ENCODE measurements at places on chromosomes 1 and 21.
A peak's percentile ranks its signal among the peaks of the same experiment; 100 is the strongest.

DNA sequence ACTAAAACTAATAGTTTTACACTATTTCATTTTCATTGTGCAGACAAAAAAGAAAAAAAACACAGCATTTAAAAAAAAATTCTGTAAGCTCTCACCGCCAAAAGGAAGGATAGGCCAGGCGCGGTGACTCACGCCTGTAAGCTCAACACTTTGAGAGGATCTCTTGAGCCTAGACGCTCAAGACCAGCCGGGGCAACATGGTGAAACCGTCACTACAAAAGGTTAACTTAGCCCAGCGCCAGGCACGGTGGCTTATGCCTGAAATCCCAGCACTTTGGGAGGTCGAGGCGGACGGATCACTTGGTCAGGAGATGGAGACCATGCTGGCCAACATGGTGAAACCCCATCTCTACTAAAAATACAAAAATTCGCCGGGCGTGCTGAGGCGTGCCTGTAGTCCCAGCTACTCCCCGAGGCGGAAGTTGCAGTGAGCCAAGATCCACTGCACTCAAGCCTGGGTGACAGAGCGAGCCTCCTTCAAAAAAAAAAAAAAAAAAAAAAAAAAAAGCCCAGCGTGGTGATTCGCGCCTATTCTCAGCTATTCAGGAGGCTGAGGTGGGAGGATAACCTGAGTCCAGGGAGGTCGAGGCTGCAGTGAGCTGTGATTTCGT lies 14.3 kb upstream of the SPEN start:
- DNase-seq = no peak

- DNase-seq = no peak
Observed at GRCh38 chr1:163471779-163472650, 150.3 kb downstream of the NUF2 start.

DNA sequence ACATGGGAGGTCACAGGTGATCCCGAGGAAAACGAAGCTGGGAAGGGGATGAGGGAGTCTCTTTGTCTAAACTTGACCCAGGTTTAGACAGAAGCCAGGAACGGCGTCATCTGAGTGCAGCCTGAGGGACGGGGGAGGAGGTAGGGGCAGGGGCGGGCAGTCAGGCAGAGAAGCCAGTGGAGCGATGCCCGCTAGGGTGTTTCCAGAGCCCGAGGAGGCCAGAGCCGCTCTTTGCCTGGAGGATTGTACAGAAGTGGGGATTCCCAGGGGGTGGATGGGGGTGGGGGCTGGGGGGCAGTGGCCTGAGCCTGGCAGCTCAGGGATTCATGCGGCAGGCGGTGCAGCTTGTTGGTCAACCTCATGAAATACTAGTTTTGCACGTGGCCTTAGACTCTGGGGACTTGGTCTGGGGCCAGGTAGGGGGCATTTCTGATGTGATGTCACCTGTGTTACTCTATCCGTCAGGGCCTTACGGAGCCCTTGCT lies 58.4 kb downstream of the VPS26C start:
- DNase-seq = no peak

DNA sequence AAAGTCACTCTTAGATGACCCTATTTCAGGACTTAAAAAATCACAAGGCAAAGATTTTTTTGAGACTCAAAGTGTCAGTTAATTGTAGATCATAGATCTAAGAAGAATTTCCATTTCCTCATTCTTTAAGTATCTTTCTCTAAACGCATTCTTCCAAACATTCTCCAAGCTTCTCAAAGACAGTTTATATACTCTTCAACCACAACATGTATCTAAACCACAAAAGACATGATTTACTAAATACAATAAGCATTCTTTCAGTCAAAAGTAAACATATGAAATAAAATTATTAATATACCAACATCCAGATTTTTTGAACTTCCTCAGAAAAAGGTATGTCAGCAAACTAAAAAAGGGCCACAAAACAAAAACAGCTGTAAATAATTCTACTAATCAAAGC lies 24.4 kb downstream of the RC3H1 start:
- peak; percentile 70 for DNase-seq

- no peak for DNase-seq
Observed at GRCh38 chr21:43976661-43977060, 35.4 kb upstream of the TRAPPC10 start.

GRCh38 chr1:8689431-8690252 lies 127.8 kb downstream of the RERE start:
- no peak for DNase-seq

DNA sequence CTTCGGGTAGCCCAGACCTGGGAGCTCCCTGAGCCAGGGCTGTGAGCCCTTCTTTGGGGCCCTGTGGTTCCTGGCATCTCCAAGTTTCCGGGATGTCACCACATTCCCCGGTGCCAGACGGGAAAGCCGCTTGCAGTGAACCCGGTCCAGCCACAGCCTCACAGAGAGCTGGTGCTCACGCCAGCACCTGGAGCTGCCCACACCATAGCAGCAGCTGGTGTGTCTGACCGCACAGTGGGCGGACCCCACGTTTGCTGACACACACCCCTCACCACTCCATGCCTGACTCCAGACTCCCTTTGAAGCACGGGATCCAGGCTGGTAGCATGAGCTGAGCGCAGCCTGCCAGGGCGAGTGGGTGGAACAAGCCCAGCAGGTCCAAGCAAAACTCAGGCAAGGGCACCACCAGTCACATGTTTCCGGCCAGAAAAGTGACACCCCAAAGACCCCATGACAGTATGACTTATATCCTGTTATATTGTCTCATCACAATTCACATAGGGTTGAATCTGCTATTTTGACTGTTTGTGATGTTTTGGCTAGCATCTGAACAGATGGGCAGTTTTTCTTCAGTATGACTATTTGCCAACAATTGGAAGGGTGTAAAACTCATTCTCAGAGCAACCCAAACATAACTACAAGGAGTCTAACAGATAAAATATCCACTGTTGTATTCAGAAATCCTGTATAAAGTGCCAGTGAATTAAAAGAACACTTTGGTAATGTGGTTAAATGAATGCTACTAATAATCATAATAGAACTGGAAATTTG lies 285.4 kb downstream of the SMYD3 start:
- DNase-seq = no peak

GRCh38 chr1:205920861-205921569 lies 22.2 kb downstream of the SLC26A9 start:
- DNase-seq = no peak

DNA sequence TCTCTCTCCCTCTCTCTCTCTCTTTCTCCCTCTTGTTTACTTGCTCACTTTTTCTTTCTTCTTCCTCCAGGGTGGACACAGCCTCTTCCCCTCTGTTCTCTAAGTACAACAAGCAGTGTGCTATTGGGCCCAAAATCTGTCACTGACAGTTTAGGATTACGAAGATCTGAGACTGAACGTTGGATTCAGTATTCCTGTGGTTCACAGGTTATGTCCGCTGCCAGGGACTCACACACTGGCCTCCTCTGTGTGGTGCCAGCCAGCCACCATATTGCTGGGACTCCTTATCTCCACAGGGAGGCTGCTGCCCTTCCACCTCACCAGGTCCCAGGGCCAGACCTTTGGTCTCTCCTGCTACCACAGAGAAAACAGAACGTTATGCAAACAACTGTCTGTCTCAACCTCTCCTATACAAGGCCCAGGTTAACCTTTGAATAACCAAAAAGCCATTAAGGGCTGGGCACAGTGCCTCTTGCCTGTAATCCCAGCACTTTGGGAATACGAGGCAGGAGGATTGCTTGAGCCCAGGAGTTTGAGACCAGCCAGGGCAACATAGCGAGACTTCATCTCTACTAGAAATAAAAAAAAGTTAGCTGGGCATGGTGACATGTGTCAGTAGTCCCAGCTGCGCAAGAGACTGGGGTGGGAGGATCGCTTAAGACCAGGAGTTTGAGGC lies 171.9 kb upstream of the RAB4A start:
- DNase-seq = no peak

- DNase-seq = no peak
Observed at GRCh38 chr1:158020259-158020885, 26.9 kb downstream of the KIRREL1 start.

- DNase-seq = no peak
Observed at GRCh38 chr1:197124376-197124775, 22.1 kb downstream of the ASPM start.

- DNase-seq = peak; percentile 30
Observed at GRCh38 chr1:221440658-221441057, 301.2 kb downstream of the DUSP10 start.

DNA sequence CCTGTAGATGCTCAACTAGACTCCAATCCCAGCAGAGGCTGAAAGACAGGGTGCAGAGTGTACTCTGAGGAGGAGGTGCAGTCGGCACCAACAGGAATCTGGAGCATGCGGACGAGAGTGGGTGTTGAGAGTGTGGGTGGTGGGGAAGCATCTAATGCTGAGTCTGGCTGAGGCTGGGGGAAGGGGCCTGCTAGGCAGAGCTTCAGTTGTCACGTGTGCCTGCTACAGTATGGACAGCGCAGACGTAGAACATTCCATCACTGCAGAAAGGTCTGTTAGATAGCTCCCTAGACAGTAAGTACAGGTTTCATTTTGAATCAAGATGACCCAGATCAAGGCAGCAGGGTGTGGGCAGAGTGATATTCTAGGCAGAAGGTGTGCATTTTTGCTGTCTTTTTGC lies 23.1 kb downstream of the SNAP47 start:
- peak; percentile 16 for DNase-seq

DNA sequence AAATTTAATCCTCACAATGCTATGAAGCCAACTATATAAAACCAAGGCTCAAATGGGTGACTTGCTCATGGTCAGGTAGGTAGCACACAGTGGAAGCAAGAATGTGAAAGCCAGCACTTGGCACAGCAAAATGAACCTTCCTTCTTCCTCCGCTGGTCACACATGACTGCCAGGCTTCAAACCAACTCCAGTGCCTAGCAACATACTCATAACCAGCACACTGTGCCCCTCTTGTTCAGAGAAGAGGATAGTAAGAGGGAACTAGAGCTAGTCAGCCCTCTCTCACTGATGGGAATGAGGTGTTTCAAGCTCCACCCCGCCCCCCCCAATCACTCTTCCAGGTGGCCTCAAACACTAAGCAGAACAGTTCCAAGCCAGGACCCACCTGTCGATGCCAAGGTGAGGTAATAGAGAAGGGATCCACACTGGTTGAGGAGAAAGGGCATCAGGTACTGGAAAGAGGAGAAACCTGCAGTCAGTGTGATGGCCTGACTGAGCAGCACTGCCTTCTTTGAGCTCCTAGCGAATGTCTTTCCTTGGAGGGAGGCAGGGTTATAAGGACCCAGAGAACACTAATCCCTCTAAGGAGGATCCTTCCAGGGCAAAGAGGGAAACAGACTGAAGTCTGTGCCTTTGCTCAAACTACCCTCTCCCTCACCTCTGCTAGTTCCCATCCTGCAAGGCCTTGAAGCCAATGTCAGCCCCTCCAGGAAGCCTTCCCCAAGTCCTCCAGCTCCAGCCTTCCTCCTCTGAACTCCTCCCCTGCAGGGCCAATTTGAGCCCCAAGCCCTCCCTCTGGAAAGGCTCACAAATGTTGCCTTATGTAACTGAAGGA lies 1.2 kb downstream of the TMEM234 start:
- DNase-seq = no peak

GRCh38 chr1:34755961-34756360 lies 1.1 kb downstream of the GJB5 start:
- no peak for DNase-seq

- no peak for DNase-seq
Observed at GRCh38 chr21:40683349-40683748, 163.6 kb downstream of the DSCAM start.

DNA sequence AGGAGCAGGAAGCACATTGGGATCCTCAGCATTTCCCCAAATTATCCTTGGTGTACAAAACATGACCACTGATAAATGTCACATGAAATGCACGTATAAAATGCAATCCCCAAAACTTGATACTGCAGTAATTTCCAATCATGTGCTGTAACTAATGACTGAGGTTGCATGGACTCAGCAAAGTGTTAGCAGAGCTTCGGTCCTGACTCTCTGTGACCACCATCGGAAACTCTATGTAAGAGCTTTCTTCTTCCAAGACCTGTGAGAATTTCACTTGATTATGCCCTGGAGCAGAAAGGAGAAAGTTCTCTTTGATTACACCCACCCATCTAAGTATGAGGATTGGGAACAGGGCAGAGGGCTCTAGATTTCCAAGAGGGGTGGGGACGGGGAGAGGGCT lies 908 bp downstream of the CD53 start:
- no peak for DNase-seq

DNA sequence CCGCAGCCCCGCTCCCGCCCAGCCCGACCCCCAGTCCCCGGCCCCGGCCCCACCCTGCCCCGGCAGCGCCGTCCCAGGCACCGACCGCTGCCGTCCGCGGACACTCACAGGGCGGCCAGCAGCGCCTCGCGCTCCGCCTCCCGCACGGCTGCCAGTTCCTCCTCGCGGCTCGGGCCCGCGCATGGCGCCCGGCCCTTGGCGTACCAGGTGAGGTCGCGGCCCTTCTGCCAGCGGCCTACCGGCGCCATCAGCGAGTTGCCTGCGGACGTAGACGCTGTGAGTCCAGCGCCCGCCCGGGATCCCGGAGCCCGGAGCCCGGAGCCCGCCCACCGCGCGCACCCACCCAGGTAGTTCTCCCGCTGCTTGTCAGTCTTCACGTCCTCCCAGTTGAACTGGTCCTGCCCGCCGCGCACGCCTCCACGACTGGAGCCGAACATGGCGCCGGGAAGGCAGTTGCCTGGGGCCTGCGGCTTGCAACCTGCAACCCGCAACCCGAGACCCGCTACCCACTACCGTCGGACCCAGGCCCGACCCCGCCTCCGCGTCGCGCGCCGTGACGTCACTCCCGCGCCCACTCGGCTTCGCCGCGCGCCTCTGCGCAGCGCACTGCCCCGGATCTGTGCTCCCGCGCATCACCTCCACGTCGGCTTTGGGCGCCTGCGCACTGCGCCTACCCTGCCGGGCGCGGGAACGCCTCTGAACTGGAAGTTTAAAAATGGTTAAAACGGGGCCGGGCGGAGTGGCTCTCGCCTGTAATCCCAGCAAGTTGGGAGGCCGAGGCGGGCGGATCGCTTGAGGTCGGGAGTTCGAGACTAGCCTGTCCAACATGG lies at the start of gene C1orf35:
TSS of gene C1orf35 (minus strand) at position 535 of the 830 bp plus-strand sequence. CDS start at position 437, 98 bp downstream.
- peak; percentile 92 for DNase-seq

DNA sequence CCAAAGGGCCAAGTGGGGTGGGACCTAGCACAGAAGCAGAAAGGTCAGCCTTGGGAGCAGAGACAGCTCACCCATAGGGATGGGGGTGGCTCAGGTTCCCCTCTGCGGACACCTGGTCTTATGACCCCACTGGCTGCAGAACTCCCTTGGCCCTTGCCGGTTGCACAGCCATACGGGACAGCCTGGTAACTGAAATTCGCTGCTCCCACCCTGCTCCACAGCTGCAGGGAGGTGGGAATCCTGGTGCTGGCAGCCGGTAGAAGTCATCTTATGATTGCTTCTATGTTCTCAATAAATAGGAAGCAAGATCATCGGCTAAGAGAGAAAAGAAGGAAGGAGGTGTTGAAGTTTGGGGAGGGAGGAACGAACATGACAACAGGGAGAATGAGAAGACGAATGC lies 64.1 kb downstream of the HLCS start:
- no peak for DNase-seq
